GM06990 (cell line): ENCODE measurements at places on chromosomes 5 and 9.

GRCh38 chr9:89576404-89576839, 28.4 kb upstream of the GADD45G start:
- no peak for DNase-seq

GRCh38 chr5:179680780-179681401, at the start of gene CBY3:
Gene CBY3, minus strand, starts transcription at chr5:179681034. Its CDS starts 116 bp downstream, at chr5:179680918.
- no peak for DNase-seq

- no peak for DNase-seq
These were observed 85.0 kb downstream of the WDR41 start for GRCh38 chr5:77407152-77407551.

DNA sequence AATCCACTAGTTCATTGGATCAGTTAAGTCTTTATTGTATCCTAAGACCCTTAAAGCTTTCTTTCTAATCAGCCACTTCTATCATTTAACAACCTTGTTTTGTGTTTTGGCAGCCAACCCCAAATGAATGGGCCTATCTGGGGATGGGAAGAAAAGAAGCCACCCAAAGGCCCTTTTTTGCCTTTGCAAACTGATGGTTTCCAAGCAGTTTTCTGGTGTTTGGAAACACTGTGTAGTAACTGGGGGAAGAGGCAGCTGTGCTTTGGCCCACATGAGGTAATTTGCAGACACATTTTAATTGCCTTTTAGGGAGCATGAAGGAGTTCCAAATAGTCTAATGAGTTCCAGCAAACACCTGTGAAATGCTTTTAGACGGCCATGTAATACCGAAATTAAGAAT, 1751.3 kb upstream of the WWC1 start:
- no peak for DNase-seq

- no peak for DNase-seq
These were observed 263.2 kb upstream of the HAPLN1 start for GRCh38 chr5:83983852-83984251.

DNA sequence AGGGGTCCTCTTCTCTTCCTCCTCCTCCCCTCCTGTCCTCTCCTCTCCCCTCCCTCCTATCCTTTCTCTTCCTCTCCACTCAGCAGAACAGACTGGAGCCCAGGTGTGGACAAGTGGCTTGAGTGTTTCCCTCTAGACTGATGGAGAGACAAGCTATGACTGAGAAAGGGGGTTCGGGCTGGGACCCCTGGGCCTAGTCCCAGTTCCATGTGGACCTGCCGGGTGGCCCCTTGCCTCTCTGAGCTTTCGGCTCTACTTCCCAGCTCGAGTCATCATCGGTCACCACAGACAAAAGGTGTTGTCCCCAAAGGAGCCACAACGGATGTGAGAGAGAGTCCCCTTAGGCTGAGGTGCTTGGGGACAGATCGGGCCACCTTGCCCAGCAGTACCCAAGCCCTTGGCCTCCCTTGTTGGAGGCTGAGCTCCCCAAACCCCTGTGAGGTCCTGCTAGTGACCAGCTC, 3.4 kb upstream of the RXRA start:
- DNase-seq, result no peak

- peak; percentile 40 for DNase-seq
These were observed 7.9 kb upstream of the ENG start for GRCh38 chr9:127862075-127863011.

GRCh38 chr9:3793971-3794383, 268.2 kb upstream of the RFX3 start:
- DNase-seq, result no peak

GRCh38 chr5:140140435-140140834, 14.7 kb downstream of the IGIP start:
- no peak for DNase-seq

DNA sequence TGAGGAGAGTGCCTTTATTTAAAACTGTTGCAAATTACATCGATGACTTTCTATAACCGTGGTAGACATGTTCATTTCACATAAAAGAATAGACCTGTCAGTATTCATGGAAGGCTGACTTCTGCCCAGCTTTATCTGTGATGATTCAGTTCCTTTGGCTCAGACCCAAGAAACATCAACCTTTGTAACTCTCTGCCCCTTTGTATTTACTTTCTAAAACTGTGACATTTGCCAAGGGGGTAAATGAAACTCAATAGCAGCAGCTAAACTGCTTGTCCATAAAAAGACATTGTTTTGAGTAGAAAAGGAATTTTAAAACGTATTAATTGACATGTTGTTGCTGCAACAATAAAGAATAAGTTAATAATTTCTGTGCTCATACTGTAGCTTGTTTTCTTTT, 137.8 kb upstream of the ANKH start:
- no peak for DNase-seq

GRCh38 chr9:119227422-119227821, 141.8 kb downstream of the BRINP1 start:
- DNase-seq, result no peak

DNA sequence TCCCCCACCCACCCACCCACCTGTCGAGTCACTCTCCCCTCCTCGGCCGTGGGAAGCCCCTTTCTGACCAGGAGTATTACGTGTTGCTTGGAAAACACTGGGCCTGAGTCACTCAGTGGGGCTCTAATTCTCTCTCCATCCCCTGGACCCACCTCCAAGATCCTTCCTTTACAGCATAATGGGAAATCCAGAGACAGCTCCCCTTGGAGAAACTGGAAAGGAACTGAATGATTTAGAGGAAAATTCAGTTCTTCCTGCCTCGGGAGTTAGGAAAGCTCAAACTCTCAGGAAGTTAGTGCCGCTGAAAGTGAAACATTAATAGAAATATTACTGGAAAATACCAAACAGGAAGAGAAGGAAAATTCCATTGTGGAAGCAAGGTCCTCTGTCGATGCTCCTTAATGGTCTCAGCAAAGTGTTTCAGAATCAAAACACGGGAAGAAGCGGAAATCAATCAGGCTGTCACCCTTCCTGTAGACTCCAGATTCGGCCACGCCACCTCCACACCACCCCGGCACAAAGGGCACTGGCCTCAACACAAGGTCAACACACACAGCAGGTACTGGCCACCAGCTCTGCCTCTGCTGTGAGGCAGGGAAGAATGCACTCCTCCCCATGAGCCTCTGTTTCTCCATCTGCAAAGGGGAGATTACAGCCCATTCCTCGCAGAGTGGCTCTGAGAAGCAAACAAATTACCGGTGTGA, 9.6 kb downstream of the SHB start:
- no peak for DNase-seq

- no peak for DNase-seq
These were observed 147.6 kb downstream of the NR2F1-AS1 start for GRCh38 chr5:93433422-93433821.

- no peak for DNase-seq
These were observed 29.2 kb upstream of the TENT4A start for GRCh38 chr5:6684075-6684474.

DNA sequence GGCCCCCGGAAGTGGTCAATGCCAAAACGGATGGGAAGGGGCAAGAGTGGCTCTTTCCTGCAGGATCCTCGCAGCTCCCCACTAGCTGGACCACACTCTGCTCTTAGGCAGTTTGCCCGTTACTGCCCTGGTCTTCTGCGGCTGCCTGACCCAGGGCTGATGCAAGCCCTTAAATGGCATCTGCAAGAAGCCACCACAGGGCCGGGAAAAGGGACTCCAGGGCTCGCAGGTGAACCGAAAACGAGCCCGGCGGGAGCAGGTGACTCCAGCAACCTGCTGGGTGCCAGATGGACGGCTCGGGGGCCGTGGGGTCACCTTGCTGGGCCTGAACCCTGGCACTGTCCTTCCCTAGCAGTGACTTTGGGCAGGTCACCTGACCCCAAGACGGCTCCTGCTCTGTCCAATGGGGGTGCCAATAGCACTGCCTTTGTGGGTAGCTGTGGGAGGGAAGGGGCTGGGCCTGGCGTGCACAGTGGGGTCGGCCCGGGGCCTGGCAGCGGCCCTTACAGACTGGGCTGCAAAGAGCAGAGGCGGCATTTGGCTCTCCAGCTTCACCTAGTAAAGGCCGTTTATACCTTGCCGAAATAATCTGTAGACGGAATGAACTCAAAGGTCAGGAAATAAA, 1.3 kb downstream of the TMEM250 start:
- DNase-seq, result peak; percentile 58

DNA sequence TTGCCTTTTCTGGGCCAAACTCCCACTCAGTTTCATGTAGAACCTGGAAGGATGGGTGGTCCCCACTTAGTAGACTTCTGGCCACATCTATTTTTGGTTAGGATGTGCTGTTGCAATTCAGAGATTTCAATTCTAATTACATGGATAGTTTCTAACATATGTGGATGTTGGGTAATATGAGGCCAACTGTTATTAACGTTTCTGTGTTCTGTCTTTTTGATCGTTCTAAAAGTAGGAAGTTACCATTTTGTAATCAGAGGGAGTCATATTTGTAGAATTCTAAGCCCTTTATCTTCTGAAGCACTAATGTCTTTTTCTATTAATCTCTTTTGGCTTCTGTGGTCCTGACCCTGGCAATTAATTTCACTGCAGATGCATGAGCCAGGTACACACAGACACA, 141.6 kb upstream of the SPEF2 start:
- no peak for DNase-seq

DNA sequence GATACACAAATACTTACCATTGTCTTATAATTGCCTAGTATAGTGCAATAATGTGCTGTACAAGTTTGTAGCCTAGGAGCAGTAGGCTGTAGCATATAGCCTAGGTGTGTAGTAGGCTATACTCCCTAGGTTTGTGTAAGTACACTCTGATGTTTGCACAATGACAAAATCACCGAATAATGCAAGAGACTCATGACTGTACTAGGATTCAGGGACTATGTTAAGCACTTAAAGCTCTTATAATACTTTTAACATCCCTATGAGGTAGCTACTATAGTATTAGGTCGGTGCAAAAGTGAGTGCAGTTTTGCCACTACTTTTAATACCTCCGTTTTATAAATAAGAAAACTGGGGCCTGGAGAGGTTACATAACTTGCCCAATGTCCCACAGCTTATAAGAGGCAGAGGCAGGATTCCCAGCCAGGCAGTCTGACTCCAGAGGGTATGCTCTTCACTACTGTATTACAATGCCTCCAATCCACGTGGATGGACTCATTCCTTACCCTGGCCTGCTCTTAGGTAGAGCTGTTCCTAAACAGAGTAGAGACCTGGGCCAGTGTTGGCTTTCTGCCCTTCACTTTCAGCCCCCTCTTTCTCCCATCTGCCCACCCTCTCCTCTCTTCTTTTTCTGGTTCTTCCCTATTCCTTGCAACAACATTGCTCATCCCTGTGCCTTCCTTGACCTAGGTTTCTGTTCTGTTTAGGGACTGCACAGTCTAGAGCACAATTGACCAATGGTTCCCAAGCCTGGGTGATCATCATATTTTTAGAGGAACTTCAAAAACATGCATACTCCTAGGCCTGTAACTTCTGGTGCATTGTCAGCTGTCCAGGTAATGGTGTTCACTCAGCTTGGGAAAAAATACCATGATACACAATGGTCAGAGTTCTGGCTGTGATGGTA, 114.0 kb downstream of the CARTPT start:
- no peak for DNase-seq

DNA sequence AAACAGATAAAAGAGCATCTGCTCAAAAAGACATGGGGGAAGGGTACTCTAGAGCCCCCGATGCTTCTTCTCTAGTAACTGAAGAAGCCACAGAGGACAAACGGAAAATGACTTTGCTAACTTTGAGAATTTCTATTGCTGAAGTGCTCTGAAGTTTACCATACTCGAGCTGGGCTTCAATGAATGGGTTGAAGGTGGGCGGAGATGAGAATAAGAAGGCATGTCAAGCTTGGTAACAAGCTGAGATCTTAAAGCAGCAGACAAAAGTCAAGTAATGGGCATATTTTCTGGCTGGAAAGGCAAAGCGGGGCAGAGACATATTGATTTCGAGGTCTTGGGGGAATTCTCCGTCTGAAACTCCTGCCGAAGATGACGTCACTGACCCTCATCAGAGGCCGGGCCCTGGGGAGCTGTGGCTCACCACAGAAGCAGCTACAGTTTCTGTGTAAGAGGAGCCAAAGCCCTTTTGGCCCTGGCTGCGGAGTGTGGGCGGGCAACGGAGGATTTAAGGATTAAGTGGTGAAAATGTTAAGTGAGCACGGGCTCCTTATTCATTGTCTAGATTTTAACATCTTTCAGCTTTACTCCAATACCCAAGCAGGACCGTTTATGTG, 115.8 kb upstream of the SLIT3 start:
- DNase-seq, result peak; percentile 68

GRCh38 chr5:178113841-178114324, 551 bp downstream of the N4BP3 start:
- DNase-seq, result peak; percentile 58

DNA sequence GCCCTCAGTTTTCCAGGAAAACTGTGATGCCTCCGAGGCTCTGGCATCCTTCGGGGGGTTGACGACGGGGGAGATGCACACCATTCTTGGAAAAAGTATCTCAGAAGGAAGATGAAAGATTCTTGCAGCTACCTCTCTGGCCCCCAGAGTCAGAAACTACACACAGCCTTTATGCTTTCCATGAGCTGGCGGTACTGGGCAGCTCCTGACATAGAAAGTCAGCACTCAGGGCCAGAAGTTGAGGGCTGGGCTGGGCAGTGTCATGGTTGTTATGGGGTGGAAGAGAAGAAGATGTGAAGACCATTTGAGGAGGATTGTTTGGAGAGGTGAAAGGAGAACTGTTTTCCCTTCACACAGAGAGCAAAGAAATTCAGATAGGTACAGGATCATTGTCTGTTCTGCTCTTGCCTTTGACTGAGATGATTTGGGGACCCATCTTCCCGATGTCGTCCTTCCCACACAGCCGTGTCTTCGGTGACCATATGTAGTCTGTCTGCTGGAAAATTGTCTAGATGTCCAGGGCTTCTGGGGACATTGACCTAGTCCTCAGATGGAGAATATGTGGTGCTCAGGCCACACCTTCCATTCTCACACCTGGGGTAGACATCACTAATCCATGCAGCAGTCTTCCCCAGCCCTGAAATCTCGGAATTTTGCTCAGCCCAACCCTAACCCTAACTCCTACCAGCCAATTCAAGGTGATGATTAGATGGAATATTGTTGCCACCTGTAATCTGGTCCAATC, 237.1 kb downstream of the CACNA1B start:
- DNase-seq, result no peak

DNA sequence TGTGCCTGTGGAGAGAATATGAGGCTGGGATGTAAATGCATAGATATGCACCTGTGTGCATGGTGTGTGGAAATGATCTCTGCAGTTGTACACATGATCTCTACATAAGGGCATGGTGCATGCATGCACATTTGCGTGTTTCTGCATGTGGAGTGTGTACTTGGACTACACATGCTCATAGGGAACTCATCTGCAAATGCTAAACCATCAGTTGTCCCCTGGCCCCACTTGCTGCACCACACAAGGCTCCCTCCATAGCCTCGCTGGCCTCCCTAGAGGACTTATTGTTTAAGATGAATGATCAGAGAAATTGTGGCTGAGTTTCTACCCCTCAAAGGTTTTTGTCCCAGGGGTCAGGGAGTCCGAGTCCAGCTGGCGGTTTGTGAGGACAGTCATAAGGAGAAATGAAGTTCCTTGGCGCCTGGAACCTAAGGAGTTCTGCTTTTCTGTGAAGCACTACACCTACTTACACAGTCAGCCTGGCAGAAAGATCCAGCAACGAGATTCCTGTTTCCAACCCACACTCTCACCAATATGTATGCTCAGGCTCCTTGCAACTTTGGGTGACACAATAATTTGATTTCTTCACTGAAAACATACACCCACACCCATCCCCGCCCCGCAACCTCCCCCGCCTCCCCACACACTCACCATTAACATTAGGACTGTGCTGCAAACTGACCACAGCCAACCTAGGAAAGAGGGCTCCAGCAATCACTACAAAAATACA, 79.9 kb upstream of the CPEB4 start:
- DNase-seq, result no peak
